Testis (tissue), 5 donors: ENCODE measurements at places on chromosomes 4 and X.

DNA sequence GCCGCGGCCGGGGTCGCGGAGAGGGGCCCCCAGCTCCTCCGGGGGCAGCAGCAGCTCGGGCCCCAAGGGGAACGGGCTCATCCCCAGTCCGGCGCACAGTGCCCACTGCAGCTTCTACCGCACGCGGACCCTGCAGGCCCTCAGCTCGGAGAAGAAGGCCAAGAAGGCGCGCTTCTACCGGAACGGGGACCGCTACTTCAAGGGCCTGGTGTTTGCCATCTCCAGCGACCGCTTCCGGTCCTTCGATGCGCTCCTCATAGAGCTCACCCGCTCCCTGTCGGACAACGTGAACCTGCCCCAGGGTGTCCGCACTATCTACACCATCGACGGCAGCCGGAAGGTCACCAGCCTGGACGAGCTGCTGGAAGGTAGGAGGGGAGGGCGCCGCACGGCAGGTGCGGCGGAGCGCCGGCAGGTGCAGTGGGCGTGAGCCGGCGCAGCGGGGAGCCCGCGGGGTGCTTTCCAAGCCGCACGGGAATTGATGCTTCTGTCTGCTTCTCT is 886 bp downstream of the DCLK2 start:
- DNase-seq: peak; percentile 53

DNA sequence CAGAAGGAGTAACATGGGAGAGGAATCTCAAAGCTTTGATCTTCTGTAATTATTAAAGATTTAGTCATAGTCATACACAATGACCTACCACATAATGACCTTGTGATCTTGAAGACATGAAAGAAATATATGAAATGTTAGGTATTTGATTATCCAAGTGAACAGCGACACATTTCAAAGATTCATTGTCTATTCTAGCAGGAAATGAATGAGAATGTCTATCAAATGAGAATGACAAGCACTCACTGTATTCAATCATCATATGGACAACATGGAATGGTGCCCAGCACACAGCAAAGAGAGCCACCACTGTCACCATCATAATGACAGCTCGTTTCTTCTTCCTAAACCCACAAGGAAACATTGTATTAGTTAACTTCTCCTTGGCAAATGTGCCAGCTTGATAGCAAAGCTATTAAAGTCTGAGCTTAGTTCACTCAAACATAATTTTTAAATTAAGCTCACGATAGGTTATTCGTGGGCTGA is 50.6 kb downstream of the QRFPR start:
- DNase-seq: no peak

- DNase-seq: no peak
Observed at GRCh38 chrX:66016905-66017658, 22.8 kb downstream of the VSIG4 start.

DNA sequence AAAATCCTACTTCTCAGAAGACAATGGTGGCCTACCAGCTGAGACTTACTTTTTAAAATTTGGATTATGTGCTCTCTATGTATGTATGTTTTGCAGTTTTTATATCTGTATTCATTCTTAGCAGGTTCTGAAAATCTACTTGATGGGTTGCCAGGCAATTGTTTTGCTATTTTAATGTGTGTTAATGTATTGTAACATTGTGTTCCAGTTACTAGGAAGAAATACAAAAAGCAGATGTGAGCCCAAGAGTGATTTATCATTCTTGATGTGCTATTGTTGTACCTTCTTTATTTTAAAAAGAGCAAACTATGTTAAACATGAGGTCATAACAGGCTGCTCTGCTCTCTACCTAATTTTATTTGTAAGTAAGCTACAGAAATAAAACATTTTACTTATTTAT is 81.9 kb downstream of the REPS2 start:
- DNase-seq: no peak

DNA sequence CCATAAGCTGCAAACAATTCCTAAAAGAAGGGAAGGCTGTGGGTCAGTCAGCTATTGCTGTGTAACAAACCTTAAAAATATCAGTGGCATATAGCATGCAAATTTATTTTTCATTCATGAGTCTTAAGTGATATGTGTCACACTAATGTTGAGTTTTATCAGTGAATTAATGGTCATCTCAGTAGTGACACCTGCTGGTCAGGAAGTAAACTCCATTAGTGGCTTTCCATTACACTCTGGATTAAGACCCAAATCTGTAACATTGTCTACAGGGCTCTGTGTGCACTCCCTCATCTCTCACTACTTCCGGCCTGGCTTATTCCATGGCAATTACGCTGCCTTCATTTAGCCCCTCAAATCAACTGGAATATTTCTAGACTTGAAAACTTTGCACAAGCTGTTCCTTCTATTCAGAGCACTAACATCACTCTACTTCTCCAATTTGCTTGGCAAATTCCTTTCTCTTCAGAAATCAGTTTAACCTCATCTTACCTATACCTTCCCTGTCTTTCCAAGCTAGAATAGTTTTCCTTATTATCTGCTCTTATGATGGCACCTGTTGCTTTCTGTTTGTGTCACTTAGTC is 217.3 kb upstream of the TAPT1 start:
- DNase-seq: peak; percentile 21

DNA sequence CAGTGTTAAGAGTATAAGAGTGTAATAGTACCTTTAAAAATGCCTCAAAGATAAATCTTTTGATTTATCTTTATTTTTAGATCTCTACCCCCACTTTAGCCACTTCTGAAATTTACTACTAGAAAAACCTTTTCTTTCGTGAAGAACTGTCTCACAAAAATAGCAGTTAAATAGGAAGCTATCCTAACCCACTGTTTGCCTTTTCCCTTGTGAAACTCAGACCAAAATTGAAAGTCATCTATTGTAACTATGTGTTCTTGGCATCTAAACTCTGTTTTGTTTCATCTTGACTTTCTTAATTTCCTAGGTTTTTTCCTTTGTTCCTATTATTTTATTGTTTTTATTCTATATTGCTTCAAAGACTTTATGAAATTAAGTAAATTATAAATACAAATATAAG is 7.8 kb upstream of the TMEM144 start:
- no peak for DNase-seq

DNA sequence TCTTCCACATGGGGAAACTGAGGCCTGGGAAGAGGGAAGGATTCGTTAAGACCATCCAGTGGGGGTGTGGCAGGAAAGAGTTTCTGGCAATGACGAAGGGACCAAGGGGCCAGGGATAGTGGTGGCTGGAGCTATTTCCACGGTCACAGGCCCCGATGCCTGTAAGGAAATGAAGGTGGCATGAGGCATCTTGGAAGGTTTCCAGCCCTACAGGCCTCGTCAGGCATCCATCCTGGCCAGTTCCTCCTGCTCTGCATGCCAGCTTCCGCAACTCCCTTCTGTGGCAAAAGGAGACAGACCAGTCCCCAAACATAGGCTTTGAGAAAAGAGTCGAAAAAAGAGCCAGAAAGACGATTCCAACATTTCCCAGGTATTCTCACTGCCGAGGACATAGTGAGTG is 9.2 kb upstream of the C4orf50 start:
- no peak for DNase-seq

- no peak for DNase-seq
Observed at GRCh38 chr4:47624031-47624441, 139.0 kb downstream of the ATP10D start.

- DNase-seq: no peak
Observed at GRCh38 chrX:136200466-136200865, 50.7 kb downstream of the MAP7D3 start.

DNA sequence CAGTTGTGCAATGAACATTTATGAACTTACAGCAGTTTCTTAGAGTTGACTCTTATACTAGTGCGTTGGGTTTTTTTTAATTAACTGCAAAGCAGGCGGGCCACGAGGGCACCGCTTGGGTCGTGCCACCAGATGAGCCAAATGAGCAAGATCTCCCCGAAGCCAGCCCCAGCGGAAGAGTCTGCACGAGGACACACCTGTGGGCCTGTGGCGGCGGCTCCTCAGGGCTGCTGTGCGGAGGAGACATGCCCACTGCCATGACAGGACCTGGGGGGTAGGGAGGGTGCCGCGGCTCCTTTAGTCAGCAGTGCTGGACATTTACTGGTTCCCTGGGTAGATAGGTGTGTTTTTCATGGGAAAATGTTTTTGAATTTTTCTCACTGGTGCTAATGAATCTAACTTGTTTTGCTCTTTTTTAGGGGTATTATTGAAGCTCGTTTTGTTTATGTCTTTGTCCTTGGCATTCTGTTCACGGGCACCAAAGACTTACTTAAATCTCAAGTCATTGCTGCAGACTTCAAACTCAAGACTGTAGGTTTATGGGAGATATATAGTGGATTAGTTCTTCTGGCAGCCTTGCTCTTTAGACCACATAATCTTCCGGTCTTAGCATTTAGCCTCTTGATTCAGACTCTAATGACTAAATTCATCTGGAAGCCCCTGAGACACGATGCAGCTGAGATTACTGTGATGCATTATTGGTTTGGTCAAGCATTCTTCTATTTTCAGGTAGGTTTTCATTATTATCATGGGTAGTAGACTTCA is 31.2 kb downstream of the PIGG start:
- DNase-seq: no peak

DNA sequence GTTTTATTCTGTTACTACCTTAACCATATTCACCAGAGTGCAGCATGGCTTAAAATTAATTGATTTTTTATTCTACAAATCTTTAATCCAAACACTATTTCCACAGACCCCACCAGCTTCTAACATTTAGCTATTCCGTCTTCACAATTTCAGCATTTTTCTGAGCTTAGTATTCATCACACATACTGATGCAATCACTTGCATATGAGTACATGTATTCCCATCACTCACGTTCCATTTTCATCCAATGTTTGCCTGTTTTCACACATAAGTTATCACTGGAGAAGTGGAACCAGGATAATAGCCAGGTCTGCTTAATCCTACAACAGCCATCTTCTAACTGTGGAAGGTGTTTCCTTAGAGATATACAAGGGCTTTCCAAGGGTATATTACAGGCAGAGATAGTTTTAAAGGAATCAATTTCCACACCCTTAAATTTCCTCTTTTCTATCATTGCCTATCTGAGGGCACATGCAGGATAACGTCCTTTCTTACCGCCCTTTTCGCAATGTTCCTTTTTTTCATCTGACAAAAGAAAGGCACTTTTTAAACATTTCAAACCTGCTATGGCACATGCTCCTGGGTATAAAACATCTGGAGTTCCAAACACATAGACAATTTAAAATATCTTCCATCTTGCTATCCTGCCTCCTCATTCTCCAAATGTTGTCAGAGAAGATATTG is 115.8 kb downstream of the CORIN start:
- no peak for DNase-seq

DNA sequence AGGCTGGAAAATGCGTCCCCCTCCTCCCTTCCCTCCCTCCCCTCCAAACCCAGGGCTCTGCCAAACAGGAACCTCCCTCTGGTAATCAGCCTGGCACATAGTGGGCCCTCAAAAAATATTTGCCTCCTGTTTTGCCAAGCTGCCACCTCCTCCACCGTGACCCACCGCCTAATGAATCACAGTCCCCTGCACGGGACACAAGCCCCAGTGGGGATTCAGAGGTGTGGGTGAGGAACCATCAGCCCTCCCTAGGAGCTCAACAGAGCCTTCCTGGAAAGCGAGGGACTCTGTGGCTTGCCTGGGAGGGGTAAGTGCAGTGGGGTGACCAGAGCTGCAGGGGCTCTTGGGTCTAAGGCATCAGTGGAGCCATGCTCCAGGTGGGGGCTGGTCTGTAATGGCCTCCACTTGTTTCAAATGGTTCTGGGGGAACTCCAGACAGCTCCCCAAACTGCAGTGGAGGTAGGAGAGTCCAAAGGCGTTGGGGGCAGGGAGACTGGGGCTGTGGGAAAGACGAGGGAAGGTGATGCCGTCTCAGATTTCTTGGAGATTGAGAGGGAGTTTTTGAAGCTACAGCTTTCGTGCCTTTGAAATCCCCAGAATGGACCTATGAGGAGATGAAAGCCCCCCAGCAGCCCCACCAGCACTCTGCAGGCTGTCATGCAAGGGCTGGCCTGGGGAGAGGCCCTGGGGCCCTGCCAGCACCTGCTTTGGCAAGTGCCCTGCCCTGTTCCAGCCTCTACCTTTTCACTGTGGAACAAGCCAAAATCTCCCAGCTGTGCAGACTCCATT is 1.0 kb upstream of the PPP2R2C start:
- no peak for DNase-seq

- DNase-seq: no peak
Observed at GRCh38 chr4:183430317-183430993, 14.0 kb upstream of the CDKN2AIP start.

DNA sequence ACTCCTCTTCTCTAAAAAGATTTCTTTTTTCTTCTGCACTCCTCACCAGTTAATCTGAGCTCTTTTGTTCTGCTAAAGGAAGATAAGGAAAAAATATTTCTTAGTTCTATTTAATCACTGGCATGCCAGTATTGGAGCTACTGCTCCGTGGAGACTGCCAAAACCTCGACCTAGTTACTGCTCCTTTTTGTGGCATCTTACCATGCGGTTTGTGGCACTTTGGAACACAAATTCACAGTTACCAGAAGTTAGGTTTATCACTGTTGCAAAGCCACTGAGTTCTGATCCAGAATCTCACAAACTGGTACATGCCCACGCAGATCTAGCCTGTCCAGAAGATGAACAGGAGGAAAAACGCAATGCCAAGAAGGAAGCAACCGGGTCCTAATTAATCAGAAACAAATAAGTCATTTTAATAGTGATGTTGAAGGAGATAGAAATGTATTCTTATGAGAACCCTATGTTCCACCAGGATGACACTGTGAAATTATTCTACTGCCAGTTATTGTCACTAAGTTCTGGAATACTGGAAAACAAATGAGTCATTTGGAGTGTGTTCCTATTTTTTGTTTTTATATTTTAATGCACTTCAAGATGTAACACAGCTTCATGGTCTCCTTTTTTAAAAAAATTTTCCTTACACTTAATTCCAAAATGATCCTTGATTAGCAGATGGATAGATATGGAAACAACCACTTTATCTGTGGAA is 106.7 kb upstream of the GK2 start:
- DNase-seq: peak; percentile 26

- DNase-seq: no peak
Observed at GRCh38 chr4:36164900-36165630, 79.2 kb downstream of the ARAP2 start.
